Bronchial epithelial cell (primary cell): ENCODE measurements at places on chromosomes 3 and 15. TPM values are rescaled to one million over a fixed set of nuclear protein-coding genes. Genes with fewer than 3 reads are reported as not detected.

PLSCR2 gene
- 0.26 TPM in 1 of 2 replicates, not detected in the other for total RNA-seq

ADCY5 gene
- total RNA-seq = not detected in 2 replicates

SNUPN gene
- total RNA-seq = 16.1 and 18.8 TPM in 2 replicates

C2CD4B gene
- 0.26 TPM in 2 replicates for total RNA-seq

RETNLB gene
- total RNA-seq = not detected in 2 replicates

APOD gene
- 0.77 and 3.9 TPM in 2 replicates for total RNA-seq

HAPLN3 gene
- total RNA-seq = 1.1 and 1.7 TPM in 2 replicates
